ENCODE measurements at places on chromosomes 16 and 17.

GRCh38 chr17:61047515-61047914, 352.1 kb upstream of the TBX2 start:
- no peak for DNase-seq

DNA sequence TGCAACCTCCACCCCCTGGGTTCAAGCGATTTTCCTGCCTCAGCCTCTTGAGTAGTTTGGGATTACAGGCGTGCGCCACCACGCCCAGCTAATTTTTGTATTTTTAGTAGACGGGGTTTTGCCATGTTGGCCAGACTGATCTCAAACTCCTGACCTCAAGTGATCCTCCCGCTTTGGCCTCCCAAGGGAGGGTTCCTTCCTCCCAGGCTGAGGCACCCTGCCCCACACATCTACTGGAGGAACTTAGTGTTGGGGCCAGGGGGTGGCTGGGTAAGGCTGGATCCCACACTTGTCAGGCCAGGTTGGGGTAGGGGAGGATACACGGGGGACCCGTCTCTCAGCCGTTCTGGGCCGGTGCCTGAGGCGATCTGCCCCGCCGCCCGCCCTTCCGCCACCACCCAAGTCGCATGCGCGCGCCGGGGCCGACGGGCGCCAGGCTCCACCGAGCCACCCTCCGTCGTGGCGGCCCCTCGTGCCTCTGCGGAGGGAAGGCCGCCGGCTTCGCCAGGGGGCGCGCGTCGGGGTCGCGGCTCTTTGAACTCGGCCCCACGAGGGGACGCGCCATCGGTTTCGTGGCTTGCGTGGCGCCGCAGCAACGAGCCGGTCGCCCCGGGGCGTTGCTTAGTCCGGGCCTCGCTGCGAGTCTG, 15.9 kb downstream of the GRB7 start:
- no peak for DNase-seq

- no peak for DNase-seq
Observed at GRCh38 chr17:73311428-73311780, 397 bp downstream of the CDC42EP4 start.

DNA sequence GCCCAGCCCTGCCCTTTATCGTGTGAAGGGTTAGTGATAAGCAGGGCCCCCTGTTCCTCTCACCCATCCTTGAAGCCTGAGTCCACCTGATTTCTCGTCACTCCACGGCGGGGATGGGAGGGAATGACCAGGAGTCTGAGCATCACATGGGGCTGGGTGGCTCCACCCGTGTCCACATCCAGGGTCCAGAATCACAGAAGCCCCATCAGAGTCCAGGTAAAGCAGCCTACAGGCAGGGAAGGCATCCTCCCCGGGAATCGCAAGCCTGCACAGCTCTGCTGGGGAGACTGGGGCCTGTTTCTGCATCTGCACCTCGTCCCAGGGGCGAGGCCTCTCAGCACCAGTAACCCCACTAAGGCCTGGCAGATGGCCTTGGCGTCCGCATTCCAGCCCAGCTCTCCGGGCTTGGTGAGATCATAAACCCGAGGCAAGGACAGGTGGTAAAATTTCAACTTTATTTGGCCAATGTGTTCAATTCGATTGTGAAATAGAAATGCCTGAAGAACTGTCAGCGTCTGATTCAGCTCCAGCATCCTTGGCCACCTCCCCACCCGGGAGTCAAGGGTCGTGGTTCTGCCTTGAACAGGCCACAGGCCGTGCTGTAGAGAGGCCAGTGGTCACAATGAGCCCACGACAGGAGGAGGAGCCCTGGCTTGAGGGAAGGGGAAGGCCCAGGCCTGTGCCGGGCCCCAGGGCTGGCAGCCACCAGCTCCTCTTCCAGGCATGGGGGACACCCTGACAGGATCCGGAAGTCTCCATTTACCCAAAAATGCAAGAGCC, 8.1 kb upstream of the PPP1R27 start:
- DNase-seq, result no peak
